ENCODE measurements at places on chromosomes 4 and X. TPM values are rescaled to one million over a fixed set of nuclear protein-coding genes. Genes with fewer than 3 reads are reported as not detected.

DNA sequence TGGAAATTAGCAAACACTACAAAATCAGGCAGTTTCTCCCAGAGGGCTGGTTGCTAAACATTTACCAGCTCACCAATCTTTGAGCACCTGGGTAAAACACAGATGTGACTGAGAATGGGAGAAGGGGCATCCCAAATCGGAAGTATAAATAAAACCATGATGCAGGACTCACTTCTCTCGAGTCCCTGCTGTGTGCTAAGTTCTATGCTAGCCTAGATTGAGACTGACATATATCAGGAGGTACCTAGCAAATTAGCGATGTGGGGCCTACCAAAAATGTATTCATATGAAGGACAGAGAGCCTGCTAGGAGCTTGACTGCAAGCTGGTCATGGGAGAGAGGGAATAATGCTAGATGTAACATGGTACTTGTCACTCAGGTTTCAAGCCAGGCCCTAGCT is 171.9 kb upstream of the PGRMC2 start:
- DNase-seq = no peak

GRCh38 chrX:20266810-20267606 is at the start of gene RPS6KA3:
TSS of gene RPS6KA3 (minus strand) at chrX:20266909. CDS start at chrX:20266632, 277 bp downstream.
- peak; percentile 74 for DNase-seq

GRCh38 chr4:56690393-56690792 is 9.3 kb upstream of the HOPX start:
- no peak for DNase-seq

- DNase-seq = no peak
These were observed 268.3 kb downstream of the TMA16 start for GRCh38 chr4:163762741-163763140.

DNA sequence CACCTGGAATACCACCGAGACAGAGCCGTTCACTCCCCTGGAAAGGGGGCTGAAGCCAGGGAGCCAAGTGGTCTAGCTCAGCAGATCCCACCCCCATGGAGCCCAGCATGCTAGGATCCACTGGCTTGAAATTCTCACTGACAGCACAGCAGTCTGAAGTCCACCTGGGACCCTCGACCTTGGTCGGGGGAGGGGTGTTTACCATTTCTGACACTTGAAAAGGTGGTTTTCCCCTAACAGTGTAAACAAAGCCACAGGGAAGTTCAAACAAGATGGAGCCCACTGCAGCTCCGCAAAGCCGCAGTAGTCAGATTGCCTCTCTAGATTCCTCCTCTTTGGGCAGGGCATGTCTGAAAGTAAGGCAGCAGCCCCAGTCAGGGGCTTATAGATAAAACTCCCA is 243.2 kb downstream of the RASL11B start:
- no peak for DNase-seq

- peak; percentile 73 for DNase-seq
These were observed 78.3 kb downstream of the CT47B1 start for GRCh38 chrX:120797188-120797851.

DNA sequence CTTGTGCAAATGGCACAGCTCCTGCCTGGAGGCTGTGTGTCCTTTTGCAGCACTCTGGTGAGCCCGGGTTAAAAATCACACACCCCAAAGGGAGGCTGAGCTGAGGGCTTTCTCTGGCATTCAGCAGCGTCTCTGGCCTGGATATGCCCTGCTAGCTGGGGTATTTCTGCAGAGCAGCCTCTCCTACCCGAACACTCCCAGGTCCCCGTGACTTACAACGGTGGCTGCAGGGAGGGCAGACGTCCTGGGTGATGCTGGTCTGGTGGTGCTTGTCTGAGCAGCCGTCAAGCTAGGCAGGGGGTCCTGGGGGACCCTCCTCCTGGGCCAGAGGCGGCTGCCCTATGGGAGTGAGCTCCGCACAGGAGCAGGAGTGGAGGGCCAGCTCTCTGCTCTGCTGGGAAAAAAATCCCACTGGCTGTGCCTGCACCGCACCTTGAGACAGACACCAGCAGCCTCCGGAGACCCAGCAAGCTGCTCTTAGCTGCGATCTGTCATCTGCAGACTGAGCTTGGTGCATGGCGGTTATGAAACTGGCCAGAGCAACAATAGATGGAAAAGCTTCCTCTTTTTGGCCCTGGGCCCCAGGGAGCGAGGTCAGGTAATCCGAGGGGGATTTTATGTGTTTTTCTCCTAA is 41.3 kb upstream of the ASMTL start:
- DNase-seq = no peak

GRCh38 chr4:102736636-102737549 is 23.9 kb downstream of the MANBA start:
- peak; percentile 9 for DNase-seq

- peak; percentile 14 for DNase-seq
These were observed 144.8 kb downstream of the FRYL start for GRCh38 chr4:48635310-48635709.

- no peak for DNase-seq
These were observed 147.5 kb upstream of the ANK2 start for GRCh38 chr4:112901962-112902411.

- no peak for DNase-seq
These were observed 17.9 kb downstream of the PPA2 start for GRCh38 chr4:105455998-105456397.

- no peak for DNase-seq
These were observed 2182.5 kb upstream of the AGA start for GRCh38 chr4:179624768-179625181.

DNA sequence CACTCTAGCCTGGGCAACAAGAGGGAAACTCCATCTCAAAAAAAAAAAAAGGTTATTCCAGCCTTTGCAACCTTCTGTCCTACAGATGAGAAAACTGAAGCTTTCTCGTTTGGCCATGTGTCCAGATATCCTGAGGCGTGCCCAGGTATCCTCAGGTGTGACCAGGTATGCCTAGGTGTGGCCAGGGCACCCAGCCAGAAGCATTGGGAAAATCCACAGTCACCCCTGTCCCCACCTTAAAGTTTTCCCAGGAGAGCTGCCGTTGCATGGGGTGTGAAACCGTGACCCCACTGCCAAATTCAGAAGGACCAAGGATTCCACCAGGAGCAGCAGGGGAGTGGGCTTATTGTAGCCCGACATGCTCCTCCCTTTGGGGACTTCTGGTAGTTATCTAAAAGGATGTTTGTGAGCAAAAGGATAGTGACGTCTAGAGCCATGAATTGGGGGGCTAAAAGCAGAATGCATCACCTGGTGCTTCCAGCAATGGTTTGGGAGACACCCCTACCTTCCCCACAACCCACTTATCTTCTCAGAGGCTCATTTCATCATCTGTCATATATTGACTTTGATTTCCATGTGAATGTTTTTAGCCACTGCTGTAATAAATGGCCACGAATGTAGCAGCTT is 4.0 kb upstream of the DHRSX start:
- DNase-seq = no peak

- peak; percentile 81 for DNase-seq
These were observed 506.1 kb downstream of the RPA4 start for GRCh38 chrX:97389761-97390192.

GRCh38 chr4:5212255-5213013 is 161.2 kb downstream of the STK32B start:
- DNase-seq = no peak

DNA sequence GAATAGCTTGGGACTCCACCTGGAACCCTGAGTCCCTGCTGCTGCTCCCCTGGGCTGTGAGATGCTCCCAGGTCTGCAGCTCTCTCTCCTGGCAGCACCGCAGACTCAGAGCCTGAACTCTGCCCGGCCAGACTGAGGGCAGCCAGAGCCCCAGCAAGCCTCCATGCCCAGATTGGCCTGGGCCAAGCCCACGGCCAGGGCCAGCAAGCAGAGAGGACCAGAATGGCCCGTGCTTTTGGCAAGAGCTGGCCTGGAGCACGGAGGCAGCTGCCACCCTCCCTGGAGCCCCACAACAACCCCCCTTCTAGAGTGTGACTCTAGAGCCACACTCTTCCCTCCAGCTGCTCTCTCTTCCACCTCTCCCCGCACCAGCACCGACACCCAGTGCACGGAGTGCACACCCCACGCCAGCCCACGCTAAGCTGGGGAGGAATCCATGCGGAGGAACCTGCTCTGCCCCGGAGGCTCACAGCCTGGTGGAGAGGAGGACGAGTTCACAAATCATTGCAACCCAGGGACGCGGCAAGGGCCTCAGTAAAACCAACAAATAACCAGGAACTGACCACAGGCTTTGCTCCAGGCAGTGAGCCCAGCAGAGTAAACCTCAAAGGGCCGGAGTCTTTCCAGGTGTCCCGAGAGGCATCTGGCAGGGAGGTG is 110.3 kb downstream of the HMX1 start:
- no peak for DNase-seq

- DNase-seq = no peak
These were observed 33.9 kb upstream of the RTL3 start for GRCh38 chrX:78693012-78693411.

DNA sequence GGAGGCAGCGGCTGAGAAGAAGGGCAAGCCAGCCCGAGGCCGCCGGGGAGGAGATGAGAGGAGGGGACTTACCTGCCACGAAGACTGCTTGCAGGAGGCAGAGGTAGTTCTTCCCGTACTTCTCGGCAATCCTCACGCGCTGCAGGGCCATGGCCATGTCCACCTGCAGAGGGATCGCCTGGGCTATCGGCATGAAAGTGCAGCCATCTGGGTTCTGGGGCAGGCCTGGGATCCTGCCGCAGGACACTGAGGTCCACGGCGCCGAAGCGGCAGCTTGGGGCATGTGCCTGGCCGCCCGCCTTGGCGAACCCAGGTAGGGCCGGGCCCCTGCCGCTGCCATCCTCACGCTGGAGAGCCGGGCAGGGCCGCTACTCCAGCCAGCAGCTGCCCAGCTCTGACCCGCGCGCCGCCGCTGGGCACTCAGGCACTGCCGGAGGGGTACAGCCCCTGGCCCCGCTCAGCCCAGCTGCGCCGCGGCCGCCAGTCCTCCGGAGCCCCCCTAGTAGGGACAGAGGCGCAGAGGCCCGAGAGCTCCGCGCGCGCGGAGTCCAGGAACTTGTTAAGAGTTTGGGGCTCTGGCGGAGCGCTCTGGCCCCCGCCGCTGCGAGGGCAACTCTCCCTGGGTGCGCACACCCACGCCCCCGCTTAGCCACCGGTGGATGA is 16.0 kb downstream of the MCF2 start:
- no peak for DNase-seq

DNA sequence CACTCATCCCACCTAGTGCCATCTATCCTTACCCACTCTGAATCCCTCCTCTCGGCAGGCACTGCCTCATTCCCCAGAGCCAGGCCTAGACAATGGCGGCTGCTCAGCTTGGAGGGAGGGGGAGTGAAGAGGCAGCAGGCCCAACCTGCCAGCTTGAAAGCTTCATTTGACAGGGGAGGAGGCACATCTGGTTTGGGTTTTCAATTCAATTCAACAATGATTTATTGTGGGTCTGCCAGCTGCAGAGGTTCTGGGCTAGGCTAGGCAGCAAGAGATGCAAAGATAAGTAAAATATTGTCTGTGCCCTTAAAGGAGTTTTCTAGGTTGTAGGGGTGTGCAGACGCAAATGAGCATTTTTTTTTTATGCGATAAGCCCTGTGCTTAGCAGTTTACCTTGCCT is 58.5 kb downstream of the RTL9 start:
- DNase-seq = no peak

- DNase-seq = no peak
These were observed 61.4 kb downstream of the HTRA3 start for GRCh38 chr4:8330821-8331574.

- no peak for DNase-seq
These were observed 841.6 kb upstream of the AADAT start for GRCh38 chr4:170931321-170931720.

GRCh38 chr4:36128689-36129088 is 115.6 kb downstream of the ARAP2 start:
- DNase-seq = no peak

- no peak for DNase-seq
These were observed 1.8 kb downstream of the CPEB2 start for GRCh38 chr4:15003891-15004738.

GRCh38 chr4:153471698-153472093 is 5.5 kb downstream of the TMEM131L start:
- peak; percentile 25 for DNase-seq

- DNase-seq = no peak
These were observed 59.2 kb downstream of the SHROOM3 start for GRCh38 chr4:76494243-76494642.

DNA sequence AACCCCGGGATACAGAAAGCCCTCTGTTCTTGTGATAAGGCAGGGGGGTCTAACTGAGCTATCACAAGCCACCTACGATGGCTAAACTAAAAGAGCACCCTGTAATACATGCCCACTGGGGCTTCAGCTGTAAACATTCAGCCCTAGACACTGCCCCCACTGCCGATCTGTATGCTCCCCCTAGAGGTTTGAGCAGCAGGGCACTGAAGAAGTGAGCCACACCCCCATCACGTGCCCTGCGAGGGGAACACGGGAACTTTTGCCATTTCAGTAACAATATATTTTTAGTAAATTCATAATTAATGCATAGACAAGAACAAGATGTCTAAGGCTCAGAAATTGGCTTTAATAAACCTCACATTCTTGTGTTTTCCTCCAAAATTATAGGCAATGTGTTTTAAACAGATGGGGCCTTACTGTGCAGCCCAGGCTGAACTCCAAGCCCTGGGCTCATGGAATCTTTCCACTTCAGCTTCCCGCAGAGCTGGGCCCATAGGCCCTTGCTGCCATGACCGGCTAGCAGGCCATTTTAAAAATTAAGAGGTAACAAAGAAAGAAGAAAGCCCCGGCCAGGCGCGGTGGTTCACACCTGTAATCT is 235.3 kb upstream of the SFRP2 start:
- DNase-seq = no peak

DNA sequence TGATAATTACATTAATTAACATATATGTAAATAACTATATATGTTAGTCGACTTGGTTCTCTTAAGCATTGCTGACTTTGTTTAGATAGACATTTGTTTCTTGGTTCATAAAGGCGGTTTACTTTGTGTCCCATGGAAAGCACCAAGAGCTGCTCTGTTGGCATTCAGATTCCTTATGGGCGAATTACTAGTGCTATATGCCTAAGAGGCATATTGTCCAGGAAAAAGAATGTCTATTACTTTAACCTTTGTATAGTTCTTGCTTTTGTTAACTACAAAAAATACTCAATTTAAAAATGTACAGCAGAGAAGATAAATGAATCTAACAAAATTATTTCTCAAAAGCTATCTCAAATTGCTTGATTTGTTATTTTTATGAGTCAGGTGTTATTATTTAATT is 532.8 kb downstream of the FAT4 start:
- DNase-seq = no peak

- DNase-seq = no peak
These were observed 880 bp upstream of the LONRF3 start for GRCh38 chrX:118973389-118974087.

GRCh38 chr4:52192721-52193135 is 141.6 kb downstream of the SPATA18 start:
- DNase-seq = peak; percentile 19

Gene TRPC5OS
- total RNA-seq = not detected

Gene TMPRSS11F
- not detected for total RNA-seq

Gene PDGFC
- total RNA-seq = 30.5 TPM

Gene PPARGC1A
- 0.81 TPM for total RNA-seq

Gene SMR3B
- not detected for total RNA-seq

Gene VSIG1
- total RNA-seq = not detected

Gene GIMD1
- total RNA-seq = not detected

Gene HSFX4
- not detected for total RNA-seq

Gene AFF2
- total RNA-seq = 6.6 TPM

Gene MAGEC3
- not detected for total RNA-seq

Gene ADGRL3
- 7.9 TPM for total RNA-seq

Gene TIMM8A
- 8.8 TPM for total RNA-seq

Gene ASIC5
- not detected for total RNA-seq

Gene XAGE1A
- total RNA-seq = not detected

Gene FAM133A
- total RNA-seq = 0.45 TPM

Gene SHOX
- total RNA-seq = not detected

Gene FHDC1
- total RNA-seq = 0.09 TPM

Gene MFAP3L
- total RNA-seq = 0.82 TPM
